ENCODE measurements at places on chromosomes 16 and 17. TPM values are rescaled to one million over a fixed set of nuclear protein-coding genes. Genes with fewer than 3 reads are reported as not detected.
A peak's percentile ranks its signal among the peaks of the same experiment; 100 is the strongest.

The GAST gene
- total RNA-seq, result not detected

The TRPV2 gene
- total RNA-seq, result 5.9 TPM

- no peak overlapping the region for H3K4me3 ChIP-seq
- no peak for DNase-seq
- no peak overlapping the region for H3K27ac ChIP-seq
Measured at GRCh38 chr17:16444258-16444886, 29.0 kb downstream of the TRPV2 start.

DNA sequence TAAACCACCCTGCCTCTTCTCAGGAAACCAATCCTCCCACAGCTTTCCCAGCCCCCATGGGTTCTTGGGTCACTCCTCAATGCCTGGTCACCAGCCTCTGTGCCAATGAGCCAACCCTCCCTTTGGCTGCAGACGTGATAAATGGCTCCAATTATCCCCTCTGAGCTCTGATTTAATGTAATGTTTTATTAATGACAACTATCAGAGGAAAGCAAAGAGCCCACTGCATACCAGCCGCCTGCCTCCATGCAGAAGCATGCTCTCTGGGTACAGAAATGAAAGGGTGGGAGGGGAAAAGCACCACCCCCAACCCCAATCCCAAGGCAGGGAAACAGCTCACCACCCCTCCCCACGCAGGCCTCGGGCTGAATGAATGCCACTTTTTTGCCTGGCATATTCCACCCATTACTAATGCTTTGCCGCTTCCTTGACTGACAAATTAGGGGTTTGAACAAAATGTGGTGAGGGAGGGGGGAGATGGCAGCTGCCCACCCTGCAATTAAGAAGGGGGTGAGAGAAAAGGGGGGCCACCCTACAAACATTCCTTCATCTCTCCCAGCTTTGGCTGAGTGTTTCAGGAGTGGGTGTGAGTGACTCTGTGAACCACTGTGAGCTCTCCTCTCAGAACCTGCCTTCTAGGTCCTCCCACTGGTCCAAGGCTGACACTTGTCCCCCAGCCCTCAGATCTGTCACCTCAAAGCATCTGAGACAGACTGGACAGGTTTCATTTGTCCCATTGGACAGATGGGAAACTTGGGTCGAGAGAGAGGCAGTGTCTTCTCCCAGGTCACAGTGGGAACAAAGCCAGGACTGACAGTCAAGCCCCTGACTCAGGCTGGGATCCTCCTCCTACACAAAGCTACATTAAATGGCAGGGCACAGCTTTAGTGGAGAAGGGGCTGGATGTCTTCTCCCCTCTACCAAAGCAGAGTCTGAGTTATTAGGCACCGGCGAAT lies 161.5 kb downstream of the TMEM132E start:
- H3K27ac ChIP-seq, result no peak overlapping the region
- H3K4me1 ChIP-seq, result no peaks in the 10 kb centered on the region
- no peaks in the 10 kb centered on the region for H3K27me3 ChIP-seq
- H3K4me3 ChIP-seq, result no peak overlapping the region

DNA sequence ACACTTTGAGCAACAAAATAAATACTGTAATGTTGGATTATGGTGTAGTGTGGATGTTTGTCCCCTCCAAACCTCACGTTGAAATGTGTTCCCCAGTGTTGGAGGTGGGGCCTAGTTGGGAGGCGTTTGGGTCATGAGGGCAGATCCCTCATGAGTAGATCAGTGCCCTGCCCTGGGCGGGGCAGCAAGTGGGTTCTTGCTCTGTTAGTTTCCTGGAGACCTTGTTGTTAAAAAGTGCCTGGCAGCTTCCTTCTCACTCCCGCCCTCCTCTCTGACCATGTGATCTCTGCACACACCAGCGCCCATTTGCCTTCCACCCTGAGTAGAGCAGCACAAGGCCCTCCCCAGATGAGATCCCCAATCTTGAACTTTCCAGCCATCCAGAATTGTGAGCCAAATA lies 67.7 kb downstream of the MPRIP start:
- H3K27me3 ChIP-seq, result no peaks in the 10 kb centered on the region
- no peak overlapping the region for H3K27ac ChIP-seq
- H3K36me3 ChIP-seq, result no peaks in the 10 kb centered on the region
- DNase-seq, result peak; percentile 56

DNA sequence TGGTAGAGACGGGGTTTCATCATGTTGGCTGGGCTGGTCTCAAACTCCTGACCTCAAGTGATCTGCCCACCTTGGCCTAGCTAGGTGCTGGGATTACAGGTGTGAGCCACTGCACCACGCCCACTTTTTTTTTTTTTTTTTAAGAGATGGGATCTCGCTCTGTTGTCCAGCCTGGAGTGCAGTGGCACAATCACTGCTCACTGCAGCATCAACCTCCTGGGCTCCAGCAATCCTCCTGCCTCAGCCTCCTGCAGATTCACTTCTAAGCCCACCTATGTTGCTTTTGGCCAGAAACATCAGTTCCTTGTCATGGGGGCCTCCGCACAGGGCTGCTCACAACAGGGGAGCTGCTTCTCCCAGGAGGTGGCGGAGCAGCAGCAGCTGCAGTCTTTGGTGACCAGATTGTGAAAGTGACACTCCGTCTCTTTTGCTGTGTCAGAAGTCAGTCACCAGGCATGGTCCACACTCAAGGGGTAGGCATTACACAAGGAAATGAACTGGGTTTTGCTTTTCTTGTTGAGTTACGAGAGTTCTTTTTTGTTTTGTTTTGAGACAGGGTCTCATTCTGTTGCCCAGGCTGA lies 4.5 kb upstream of the NME4 start:
- DNase-seq, result no peak
- H3K27ac ChIP-seq, result no peak overlapping the region
- peaks cover 5% of the 10 kb centered on the region for H3K4me1 ChIP-seq
- no peaks in the 10 kb centered on the region for H3K36me3 ChIP-seq
- no peaks in the 10 kb centered on the region for H3K27me3 ChIP-seq

DNA sequence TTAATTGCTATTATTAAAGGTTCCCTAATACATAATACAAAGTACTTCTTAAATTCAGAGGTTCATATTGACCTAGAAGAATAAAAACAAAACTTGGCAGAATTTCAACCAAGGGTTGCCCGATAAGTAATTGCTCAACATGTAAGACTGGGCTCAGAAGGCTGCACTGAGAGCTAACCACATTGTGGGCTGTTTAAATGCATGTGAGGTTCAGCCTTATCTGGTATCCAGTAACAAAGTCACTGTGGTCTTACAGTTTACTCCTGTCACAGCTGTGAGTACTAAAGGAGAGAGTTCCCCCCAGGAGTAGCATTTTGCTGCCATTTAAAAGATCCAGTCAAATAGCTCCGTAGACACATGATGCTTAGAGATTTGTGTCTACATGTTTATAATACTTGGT lies 1.6 kb upstream of the DHRS11 start:
- DNase-seq, result no peak
- no peak overlapping the region for H3K27ac ChIP-seq
- H3K27me3 ChIP-seq, result no peaks in the 10 kb centered on the region
- H3K4me1 ChIP-seq, result peaks cover 16% of the 10 kb centered on the region

DNA sequence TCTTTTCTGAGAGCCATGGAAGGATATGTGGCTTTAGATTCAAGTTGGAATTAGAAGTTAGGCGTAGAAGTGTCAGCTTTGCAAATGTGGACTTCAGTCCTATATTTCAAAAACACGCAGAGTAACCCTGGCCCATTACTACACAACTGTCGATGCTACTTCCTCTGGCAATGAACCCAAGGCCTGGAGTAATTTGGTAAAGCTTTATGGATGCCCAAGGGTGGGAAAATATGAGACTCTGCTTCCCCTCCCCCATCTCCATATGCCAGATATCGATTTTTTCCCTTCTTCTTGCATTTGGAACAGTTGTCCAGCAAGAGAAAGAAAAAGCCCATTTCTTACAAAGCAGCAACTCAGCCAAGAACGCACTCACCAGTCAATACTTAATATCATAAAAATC lies 2.9 kb upstream of the MAP1LC3B start:
- H3K4me1 ChIP-seq, result peaks cover 42% of the 10 kb centered on the region
- no peak overlapping the region for H3K4me3 ChIP-seq
- peak overlapping the region; percentile 99 for H3K27ac ChIP-seq
- no peaks in the 10 kb centered on the region for H3K36me3 ChIP-seq
- DNase-seq, result no peak

DNA sequence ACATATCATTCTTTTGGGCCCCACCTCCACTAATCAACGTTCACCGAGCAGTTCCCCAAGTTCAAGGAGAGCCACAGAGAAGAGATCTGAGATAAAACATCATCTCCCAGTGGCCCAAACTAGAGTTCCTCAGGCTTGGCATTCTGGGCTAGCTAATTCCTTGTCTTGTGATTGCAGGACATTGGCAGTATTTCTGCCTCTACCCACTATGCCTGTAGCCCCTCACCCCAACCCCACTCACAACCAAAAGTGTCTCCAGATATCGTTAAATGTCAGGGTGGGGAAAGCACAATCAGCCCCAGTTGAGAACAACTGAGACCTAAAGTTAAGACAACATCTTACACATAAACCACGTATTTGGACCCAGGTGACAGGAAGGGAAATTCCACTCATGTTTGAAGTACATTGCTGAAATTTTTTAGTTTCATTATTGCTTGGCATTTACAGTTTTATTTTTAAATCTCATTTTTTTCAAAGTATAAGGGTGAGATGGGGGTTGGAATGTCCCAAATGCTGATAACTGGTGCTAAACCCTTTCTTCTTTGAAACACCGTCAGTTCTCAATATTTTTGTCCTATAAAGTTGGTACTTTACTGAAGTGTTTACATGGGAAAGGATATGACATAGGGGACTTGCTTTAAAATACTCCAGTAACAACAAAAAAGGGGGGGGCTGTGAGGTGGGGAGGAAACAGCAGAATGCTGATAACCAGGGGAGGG lies 13.6 kb downstream of the ZC3H7A start:
- H3K4me3 ChIP-seq, result peak overlapping the region; percentile 33
- peak overlapping the region; percentile 74 for H3K27ac ChIP-seq
- no peaks in the 10 kb centered on the region for H3K27me3 ChIP-seq
- no peaks in the 10 kb centered on the region for H3K36me3 ChIP-seq
- DNase-seq, result no peak

DNA sequence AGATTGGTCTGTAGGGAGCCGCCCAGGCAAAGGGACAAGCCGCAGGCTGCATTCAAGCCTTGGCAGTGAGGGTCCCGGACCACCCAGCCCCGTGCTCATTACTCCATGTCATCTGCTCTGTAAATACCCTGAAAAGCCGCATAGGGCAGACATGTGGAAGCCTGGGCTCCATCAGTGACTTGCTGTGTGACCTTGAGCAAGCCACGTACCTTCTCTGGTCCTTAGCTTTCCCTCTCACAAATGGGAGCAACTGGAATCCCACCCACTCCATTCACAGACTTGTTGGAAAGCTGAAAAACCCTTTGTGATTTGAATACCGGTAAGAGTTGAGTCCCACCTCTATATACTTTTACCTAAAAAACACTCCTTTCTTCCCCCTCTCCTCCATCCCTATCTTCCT lies 11.9 kb downstream of the CAMKK1 start:
- no peak overlapping the region for H3K27ac ChIP-seq
- peaks cover 26% of the 10 kb centered on the region for H3K4me1 ChIP-seq
- peaks cover 11% of the 10 kb centered on the region for H3K36me3 ChIP-seq
- no peaks in the 10 kb centered on the region for H3K27me3 ChIP-seq
- H3K4me3 ChIP-seq, result no peak overlapping the region
- DNase-seq, result no peak

- H3K4me1 ChIP-seq, result no peaks in the 10 kb centered on the region
- H3K27ac ChIP-seq, result no peak overlapping the region
- H3K36me3 ChIP-seq, result no peaks in the 10 kb centered on the region
- DNase-seq, result no peak
Measured at GRCh38 chr16:76303637-76304314, 26.6 kb downstream of the CNTNAP4 start.

- no peak for DNase-seq
- H3K36me3 ChIP-seq, result no peaks in the 10 kb centered on the region
- H3K27me3 ChIP-seq, result no peaks in the 10 kb centered on the region
- H3K27ac ChIP-seq, result no peak overlapping the region
- no peaks in the 10 kb centered on the region for H3K4me1 ChIP-seq
Measured at GRCh38 chr17:11302401-11303186, 61.6 kb downstream of the SHISA6 start.

- H3K36me3 ChIP-seq, result no peaks in the 10 kb centered on the region
- no peak overlapping the region for H3K4me3 ChIP-seq
- no peaks in the 10 kb centered on the region for H3K27me3 ChIP-seq
- peaks cover 20% of the 10 kb centered on the region for H3K4me1 ChIP-seq
- H3K27ac ChIP-seq, result no peak overlapping the region
Measured at GRCh38 chr16:78633551-78633950, 534.1 kb downstream of the WWOX start.

DNA sequence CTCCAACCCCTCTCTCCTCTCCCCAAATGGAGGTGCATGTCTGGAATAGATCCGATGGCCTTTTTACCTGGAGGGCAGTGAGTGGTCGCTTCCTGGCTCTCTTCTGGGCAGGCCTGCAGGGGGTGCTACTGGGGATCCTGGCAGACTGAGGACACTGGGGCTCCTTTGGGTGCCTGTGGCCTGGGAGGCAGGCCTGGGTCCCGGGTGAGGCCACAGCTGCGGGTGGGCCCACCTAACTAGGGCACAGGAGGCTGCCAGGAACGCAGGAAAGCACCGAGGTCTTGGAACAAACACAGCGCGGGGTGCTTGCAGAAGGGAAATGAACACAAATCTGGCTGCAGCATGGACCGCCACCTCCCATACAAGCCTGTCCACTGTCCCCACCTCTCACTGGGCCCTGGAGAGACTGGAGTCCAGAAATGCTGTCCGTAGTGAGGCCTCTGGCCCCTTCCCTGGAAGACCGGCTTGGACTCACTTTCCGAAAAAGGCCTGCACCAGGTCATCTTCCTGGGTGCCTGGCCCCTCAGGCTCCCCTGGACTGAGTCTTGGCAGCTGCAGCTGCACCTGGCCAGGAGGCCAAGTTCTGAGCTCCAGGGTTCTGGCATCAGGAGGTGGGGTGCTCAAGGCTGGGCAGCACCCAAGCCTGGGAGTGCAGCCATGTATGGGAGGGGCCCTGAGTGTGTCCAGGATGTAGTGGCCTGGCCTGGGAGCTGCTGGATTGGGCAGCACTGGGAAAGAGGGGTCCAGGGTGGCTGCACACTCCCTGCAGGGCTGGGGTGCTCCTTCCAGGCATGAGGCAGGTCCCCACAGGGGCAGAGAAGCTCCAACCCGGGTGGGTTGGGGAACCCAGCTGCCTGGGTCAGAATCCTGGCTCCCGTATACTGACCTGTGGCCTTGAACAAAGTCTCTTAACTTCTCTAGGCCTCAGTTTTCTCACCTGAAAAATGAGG lies 195.1 kb downstream of the IRF8 start:
- H3K27ac ChIP-seq, result no peak overlapping the region
- peaks cover 12% of the 10 kb centered on the region for H3K27me3 ChIP-seq
- no peak overlapping the region for H3K4me3 ChIP-seq

- H3K27ac ChIP-seq, result no peak overlapping the region
- DNase-seq, result no peak
- H3K27me3 ChIP-seq, result no peaks in the 10 kb centered on the region
- no peak overlapping the region for H3K4me3 ChIP-seq
- no peaks in the 10 kb centered on the region for H3K4me1 ChIP-seq
Measured at GRCh38 chr17:65345261-65346005, 208.3 kb downstream of the RGS9 start.

- no peaks in the 10 kb centered on the region for H3K4me1 ChIP-seq
- no peak for DNase-seq
- no peaks in the 10 kb centered on the region for H3K27me3 ChIP-seq
- H3K27ac ChIP-seq, result no peak overlapping the region
Measured at GRCh38 chr16:30830072-30830417, 43.0 kb upstream of the ZNF629 start.
